Neural progenitor cell (in vitro differentiated cells): ENCODE measurements at places on chromosomes 1 and 21.

DNA sequence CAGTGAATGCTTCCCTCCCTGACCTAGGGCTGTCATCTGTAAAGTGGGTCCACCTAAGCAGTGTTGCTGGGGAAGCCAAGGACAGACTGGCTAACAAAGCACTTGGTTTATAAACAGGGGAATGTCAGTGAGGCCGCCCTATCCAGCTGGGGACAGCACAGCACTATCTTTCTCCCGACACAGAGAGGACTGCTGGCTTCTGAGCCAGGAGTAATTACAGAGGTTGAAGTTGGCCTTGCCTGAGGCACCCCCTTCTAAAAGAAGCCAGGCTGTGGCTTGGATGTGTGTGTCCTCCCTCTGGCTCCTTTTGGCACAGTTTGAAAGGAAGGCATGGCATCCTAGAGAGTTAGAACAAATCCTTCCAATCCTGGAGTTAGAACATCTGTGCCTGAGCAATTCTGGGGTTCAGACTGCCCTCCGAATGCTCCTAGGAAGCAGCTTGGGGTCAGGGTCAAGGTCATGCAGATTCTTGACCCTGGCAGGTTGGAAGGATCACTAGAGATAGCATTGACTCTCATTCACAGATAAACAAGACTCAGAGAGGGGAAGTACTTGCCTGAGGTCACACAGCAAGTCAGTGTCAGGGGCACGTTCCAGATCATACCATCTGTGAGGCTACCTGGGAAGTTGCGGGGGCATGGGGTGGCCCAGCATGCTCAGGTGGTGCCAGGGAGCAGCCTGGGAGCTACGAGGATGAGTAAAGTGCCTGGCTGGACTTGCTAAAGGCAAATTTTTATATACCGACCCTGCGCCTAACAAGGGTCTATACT, 1.3 kb upstream of the LDLRAP1 start:
- H3K4me3 ChIP-seq, result no peak overlapping the region
- H3K36me3 ChIP-seq, result no peaks in the 10 kb centered on the region
- H3K4me1 ChIP-seq, result peaks cover 11% of the 10 kb centered on the region
- peaks cover 27% of the 10 kb centered on the region for H3K27me3 ChIP-seq

DNA sequence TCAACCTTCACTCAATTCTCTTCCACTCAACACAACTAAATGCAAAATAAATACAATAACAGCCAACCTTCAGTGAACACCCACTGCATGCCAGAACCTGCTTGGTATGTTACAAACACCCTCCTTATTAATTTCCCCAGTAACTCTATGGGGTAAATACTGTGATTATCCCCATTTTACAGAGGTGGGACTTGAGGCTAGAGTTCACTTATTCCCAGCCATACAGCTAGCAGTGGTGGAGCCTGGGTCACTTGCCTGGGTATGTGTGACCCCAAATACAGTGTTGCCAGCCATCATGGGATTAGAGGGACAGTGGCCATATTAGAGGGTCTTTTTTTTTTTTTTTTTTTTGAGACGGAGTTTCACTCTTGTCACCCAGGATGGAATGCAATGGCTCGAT, 1.6 kb downstream of the CPLANE2 start:
- no peaks in the 10 kb centered on the region for H3K36me3 ChIP-seq
- H3K27ac ChIP-seq, result no peak overlapping the region
- no peak for DNase-seq
- peaks cover 6% of the 10 kb centered on the region for H3K4me1 ChIP-seq
- peaks cover 8% of the 10 kb centered on the region for H3K27me3 ChIP-seq

DNA sequence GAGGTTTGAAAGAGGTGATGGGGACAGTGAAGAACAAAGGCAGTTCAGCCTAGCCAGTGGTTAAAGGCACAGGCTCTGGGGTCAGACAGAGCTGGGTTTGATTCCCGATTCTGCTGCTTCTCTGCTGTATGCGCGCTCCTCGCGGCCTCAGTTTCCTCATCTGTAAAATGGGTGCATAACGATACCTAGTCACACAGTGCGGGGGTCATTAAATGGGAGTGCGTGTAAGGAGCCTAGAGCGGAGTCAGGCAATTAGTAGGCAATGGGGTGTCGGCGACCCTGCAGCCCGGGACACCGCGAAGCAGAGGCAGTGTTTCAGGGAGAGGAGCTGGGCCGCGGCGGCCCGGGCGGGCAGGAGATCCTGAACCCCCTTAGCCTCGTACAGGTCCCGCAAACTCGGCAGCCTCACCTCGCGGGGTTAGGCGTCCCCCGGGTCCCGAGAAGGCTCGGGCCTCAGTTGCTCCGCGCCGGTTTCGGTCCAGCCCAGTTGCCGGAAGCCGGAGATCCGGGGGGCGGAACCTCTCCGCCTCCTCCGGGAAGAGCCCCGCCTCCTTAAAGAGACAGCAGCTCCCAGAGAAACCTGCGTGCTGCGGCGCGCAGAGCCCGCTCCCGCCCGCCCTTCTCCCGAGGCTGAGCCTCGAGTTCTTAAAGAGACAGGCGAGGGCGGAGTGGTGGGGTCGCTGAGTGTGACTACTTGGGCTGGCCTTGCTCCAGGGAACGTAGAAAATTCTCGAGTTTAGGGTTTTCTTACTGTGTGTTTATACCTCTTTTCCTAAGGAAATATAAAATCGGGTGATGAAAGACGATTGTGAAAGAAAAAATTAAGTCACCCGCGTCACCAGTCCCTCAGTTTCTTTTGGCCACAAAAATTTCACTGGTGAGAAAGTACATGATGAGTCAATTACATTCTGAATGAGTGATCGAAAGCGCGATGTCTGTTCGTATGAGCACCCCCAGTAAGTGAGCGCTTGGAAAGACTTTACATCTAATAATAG, at the start of gene YIPF1:
Gene YIPF1 (minus strand): TSS at position 494 of the 995 bp plus-strand sequence. CDS start 860 bp downstream, outside the sequence.
- no peak within 1 kb of the TSS for H3K27ac ChIP-seq
- H3K36me3 ChIP-seq, result peaks cover 5% of the 10 kb centered on the region
- peaks cover 4% of the 10 kb centered on the region for H3K4me1 ChIP-seq

- peaks cover 6% of the 10 kb centered on the region for H3K27me3 ChIP-seq
- H3K27ac ChIP-seq, result no peak overlapping the region
Measured at GRCh38 chr1:220526294-220526693, 1.6 kb upstream of the MARK1 start.

- no peaks in the 10 kb centered on the region for H3K4me1 ChIP-seq
- DNase-seq, result no peak
- H3K4me3 ChIP-seq, result no peak overlapping the region
Measured at GRCh38 chr1:99438656-99439230, 174.5 kb downstream of the PLPPR4 start.

- H3K27ac ChIP-seq, result no peak overlapping the region
- H3K36me3 ChIP-seq, result no peaks in the 10 kb centered on the region
- no peak for DNase-seq
- H3K4me1 ChIP-seq, result peaks cover 7% of the 10 kb centered on the region
Measured at GRCh38 chr1:85569122-85569521, 11.4 kb upstream of the CCN1 start.
